Left hindlimb (tissue), 1 donor: ENCODE measurements at places on chromosomes 12 and 14.

DNA sequence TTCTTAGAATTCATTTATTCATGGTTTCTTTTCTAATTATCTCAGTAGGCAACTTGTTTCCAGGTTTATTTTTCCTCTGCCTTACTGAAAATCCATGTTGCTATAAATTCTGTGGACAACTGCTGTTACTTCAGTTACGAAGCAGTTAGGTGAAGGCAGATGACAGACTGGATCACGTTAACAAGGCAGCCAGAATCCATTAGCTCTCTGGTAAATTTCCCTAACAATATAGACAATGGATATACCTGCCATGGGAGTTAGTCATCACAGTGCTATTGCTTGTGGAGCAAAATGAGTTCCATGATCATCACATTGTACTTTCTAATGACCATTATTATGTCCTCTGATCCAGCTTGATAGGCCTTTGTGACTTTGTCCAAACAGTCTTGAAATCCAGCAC is 291.5 kb downstream of the NELL2 start:
- no peak for DNase-seq

GRCh38 chr14:55272922-55273321 is 1.7 kb downstream of the FBXO34 start:
- DNase-seq: no peak

DNA sequence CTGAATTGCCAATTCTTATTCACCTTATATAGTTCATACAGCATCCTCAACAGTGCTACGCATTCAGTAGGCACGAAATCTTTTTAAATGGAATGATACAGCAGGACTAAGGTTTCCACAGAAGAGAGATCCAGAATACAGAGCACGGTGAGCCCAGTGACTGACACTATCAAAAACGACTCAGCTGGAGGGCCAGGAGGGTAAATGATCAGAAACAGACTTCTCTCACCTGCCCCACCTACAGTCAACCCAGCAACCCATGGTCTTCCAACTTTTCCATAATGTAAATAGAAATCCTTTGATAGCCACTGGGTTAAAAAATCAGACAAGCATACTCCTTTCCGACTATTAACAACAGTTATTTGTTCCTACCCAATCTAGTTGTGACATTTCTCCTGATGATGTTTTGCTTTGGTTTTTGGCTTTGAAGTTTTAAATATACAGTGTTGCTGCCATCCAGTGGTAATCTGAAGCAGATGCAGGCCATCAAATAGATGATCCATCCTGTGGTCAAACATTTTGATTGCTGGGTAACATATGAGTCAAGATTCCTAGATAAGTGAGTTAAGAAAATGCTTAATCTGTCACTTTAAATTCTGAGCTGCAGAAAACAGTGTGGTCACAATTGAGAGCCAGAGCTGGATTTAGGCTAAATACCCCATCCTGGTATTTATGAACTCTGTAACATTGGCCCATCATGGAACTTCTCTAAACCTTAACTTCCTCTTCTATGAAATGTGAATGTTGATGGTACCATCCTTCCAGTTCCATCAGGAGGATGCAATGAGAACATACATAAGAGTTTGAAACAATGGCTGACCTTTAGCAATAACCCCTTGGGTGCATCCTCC is 42.0 kb downstream of the GPHB5 start:
- DNase-seq: no peak

- no peak for DNase-seq
Measured at GRCh38 chr14:32375663-32376062, 46.6 kb downstream of the AKAP6 start.

DNA sequence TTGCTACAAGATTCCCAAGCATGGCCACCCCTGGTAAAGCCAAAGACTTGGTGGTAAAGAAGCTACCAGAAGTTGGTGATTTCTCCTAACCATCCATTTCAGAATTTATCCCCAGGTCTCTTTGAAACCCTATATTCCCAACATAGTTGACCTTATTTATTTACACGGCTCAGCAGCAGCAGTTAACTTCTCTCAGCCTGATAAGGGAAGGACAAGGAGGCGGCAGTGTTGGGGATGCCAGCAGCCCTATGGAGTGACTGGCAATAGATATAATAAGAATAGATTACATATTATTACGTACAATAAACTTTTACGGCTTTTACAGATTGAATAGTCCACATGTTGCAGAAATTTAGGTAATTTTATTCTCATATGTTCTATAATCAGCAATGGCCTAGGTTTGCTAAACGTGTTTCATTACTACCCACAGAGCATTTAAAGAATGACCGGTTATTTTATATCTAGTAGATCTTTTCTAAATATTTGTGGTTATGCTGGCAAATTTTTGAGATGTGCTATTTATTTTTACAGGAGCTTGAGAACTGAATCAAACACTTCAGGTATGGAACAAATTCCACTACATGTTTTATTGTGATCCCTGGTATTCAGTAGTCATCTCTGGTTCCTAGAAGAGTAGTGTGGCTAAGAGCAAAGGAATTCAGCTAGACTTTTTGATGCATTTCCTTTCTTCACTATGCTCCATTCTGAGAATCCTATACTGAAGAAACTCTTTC is 19.8 kb upstream of the PALS1 start:
- DNase-seq: no peak

DNA sequence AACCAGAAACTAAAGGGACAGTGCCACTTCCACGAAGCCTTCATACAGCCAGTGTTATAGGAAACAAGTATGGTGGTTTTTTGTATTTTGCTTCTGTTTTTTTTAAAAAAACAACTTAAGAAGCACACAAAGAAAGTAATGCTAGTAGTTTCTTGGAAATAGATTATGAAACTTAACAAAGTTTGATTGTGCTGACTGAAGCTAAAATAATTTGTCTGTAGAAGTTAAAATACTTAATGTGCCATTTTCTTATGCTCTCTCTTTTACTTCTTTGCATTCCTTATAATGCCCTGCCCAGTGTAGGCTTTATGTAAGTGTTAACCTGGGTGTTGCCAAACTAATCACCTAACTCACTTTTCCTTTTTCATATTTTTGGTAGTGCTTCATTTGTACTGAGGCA is 16.4 kb downstream of the HCFC2 start:
- no peak for DNase-seq

DNA sequence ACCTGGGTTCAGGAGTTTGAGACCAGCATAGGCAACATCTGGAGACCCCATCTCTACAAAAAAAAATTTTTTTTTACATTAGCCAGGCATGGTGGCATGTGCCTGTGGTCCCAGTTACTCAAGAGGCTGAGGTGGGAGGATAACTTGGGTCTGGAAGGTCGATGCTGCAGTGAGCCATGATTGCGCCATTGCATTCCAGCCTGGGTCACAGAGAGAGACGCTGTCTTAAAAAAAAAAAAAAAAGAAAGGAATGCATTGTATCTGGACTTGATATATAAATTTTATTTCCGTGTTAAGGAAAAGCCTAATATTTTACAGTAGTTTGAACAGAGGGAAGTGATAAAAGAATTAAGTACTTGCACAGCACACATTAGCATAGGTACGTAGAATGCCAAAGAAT is 97.2 kb downstream of the ZC3H14 start:
- DNase-seq: no peak

GRCh38 chr14:87971010-87971409 is 22.0 kb downstream of the GALC start:
- no peak for DNase-seq

- no peak for DNase-seq
Measured at GRCh38 chr12:54330442-54330841, 5.5 kb downstream of the COPZ1 start.

GRCh38 chr14:104852280-104852663 is 12.8 kb upstream of the CEP170B start:
- DNase-seq: no peak

GRCh38 chr14:21093018-21093417 is 5.4 kb downstream of the ZNF219 start:
- DNase-seq: peak; percentile 26

DNA sequence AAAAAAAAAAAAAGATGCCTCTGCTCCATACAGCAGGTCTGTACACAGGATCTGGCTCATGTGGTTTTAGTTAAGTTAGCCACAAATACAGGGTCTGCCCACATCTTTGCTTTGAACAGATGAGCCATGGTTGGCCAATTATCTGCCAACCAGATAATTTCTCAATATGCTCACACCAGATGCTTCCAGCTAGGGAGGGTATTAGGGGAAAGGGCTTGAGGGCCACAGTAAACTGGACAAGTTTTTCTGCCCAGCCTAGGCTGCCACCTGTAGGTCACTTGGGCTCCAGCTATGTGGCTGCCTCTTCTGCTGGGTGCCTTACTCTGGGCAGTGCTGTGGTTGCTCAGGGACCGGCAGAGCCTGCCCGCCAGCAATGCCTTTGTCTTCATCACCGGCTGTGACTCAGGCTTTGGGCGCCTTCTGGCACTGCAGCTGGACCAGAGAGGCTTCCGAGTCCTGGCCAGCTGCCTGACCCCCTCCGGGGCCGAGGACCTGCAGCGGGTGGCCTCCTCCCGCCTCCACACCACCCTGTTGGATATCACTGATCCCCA is 776 bp downstream of the RDH5 start:
- peak; percentile 67 for DNase-seq

GRCh38 chr14:88667555-88668273 is 104.9 kb downstream of the ZC3H14 start:
- peak; percentile 42 for DNase-seq

DNA sequence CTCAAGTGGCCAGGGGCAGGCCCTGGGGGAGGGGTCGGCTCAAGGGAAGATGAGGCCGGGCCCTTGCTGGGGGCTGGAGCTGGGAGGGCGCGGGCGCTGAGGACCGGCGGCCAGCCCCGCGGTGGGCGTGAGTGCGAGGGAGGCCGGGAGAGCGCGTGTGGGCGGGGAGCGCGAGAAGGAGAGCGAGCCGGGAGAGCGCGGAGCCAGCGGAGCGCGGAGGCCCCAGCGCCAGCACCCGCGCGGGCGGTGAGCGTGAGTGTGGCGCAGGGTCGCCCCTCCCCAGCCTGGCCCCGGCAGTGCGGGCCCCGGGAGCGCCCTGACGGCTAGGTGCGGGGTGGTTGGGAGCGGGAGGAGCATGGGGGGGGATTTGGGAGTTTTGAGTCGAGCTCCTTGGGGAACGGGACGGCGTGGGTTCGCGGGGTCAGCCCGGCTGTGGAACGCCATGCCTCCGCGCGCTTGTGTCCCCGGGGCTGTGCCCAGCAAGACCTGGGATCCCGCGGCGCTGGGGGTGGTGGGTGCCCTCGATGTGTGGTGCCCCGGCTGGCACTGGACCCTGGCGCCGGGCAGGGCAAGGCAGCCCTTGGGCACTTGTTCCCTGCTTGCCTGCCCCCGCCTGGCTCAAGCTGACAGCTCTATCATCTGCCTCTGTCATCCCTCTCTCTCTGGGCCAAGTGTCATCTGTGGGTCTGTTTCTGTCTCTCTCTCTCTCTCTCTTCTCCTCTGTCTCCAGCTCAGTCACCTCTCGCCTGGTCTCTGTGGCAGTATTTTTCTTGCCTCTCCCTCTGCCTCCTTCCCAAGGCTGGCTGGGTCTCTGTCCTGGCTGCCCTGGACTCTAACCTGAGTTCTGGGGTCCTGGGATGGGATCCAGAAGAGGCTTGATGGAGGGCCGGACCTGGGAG is at the start of gene LBHD2:
Gene LBHD2 (plus strand): TSS at position 190 of the 899 bp plus-strand sequence. CDS start 1,803 bp downstream, outside the sequence.
- no peak for DNase-seq

DNA sequence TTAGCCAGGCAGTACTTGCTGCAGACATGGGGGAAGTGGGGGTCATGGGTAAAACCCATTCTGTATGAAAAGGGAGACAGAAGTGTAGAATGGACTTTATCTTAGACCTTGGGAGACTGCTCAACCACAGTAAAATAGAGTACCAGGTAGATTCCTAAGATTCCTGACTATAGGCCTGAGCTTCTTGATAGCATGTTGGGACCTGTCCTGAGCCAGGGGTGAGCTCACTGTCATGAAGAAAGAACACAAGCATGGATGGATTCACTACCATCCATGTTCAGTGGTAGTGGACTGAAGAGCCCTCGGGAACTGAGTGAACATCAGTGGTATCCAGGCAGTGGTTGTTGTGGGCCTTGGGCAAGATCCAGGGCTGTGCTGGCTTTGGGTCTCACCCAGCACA is 1003.8 kb downstream of the TMTC2 start:
- no peak for DNase-seq
